ENCODE measurements at places on chromosomes 2 and 18. TPM values are rescaled to one million over a fixed set of nuclear protein-coding genes. Genes with fewer than 3 reads are reported as not detected.

DNA sequence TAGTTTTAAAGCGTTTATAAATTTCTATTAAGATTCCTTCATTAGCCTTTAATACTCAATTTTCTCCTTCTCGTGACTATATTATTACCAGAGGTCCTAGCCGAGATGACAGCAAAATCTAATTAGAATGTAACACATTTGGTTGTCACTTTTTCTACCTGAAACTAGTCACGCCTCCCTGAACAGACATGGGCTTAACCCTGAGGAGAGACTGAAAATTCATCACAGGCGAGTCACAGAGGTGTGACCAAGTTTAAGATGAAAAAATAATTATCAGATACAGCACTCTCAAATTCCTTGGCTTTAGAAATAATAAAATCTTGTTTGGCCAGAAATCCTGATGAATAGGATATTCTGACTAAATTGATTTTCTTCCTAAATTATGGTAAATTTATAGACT is 834.4 kb upstream of the SLC39A10 start:
- no peak overlapping the region for H3K4me3 ChIP-seq
- H3K27me3 ChIP-seq: no peaks in the 10 kb centered on the region
- H3K4me1 ChIP-seq: no peaks in the 10 kb centered on the region

HOXD8 gene
- total RNA-seq: 2.2 TPM

GCG gene
- total RNA-seq: not detected

DNA sequence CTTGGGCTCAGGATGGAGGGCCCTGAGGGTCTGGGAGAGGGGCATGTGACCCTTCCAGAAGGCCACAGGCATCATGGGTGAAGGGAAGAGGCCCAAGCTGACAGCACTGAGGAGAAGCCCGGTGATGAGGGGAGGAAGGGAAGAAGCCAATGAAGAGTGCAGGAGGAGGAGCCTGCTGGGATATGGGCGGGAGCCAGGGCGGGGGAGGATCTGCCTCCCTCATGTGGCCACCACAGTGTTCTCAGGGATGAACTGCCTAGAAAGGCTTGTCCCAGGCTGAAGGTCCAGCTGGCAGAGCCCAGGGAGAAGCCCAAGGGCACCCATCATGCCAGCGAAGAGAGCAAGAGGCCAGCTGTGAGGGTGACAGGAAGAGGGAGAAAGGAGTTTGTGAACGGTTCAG is 24.6 kb upstream of the PLB1 start:
- H3K4me3 ChIP-seq: no peak overlapping the region
- H3K4me1 ChIP-seq: peaks cover 18% of the 10 kb centered on the region
- DNase-seq: no peak
- H3K27ac ChIP-seq: no peak overlapping the region
- no peaks in the 10 kb centered on the region for H3K36me3 ChIP-seq

ANKRD30BL gene
- not detected for total RNA-seq

TTL gene
- total RNA-seq: 31.3 TPM

- no peaks in the 10 kb centered on the region for H3K36me3 ChIP-seq
- H3K27ac ChIP-seq: peak overlapping the region; percentile 55
- peaks cover 6% of the 10 kb centered on the region for H3K4me1 ChIP-seq
- no peak overlapping the region for H3K4me3 ChIP-seq
- H3K27me3 ChIP-seq: no peaks in the 10 kb centered on the region
Measured at GRCh38 chr2:231182513-231182899, 15.9 kb upstream of the ARMC9 start.

DNA sequence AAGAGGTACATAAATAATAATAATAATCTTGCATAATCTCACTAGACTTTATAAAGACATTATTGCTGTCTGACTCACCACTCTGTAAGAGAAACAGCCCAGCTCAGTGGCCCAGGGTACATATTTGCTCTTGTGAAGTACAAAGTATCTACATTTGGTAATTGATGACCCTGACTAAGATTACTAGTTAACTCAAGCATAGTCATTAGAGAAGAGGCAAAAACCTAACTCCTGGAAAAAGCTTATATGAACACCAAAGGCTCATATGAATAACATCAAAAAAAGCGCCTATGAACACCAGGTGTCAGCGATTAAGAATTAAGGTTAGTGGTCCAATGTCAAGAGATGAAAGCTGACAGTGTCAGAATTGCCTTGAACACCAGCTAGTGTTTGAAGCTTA is 38.4 kb downstream of the RAD51AP2 start:
- no peaks in the 10 kb centered on the region for H3K27me3 ChIP-seq
- peaks cover 7% of the 10 kb centered on the region for H3K4me1 ChIP-seq
- no peaks in the 10 kb centered on the region for H3K36me3 ChIP-seq
- no peak overlapping the region for H3K4me3 ChIP-seq
- DNase-seq: no peak

DNA sequence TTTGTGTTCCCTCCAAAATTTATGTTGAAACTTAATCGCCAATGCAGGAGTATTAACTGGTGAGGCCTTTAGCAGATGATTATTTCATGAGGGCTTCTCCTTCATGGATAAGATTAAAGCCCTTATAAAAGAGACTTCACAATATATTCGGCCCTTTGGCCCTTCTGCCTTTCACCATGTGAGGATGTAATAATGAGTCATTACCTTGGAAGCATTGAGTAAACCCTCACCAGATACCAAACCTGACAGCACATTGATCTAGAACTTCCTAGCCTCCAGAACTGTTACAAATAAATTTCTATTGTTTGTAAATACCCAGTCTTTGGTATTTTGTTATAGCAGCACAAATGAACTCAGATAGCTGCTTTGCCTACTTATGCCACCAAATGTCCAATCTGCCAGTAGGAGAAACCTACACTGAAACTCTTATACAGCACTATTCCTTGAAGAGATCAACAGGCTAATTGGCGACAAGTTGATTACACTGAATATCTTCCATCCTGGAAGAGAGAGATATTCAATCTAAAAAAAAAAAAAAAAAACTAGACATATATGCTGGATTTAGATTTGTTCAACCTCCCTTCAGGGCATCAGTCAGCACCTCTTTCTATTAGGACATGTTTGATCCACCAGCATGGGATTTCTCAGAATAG is 125.9 kb upstream of the COL5A2 start:
- H3K27me3 ChIP-seq: no peaks in the 10 kb centered on the region
- H3K4me3 ChIP-seq: no peak overlapping the region
- no peaks in the 10 kb centered on the region for H3K4me1 ChIP-seq
- DNase-seq: no peak
- H3K36me3 ChIP-seq: no peaks in the 10 kb centered on the region

- H3K4me1 ChIP-seq: peaks cover 6% of the 10 kb centered on the region
- no peak for DNase-seq
Measured at GRCh38 chr2:168559187-168559586, 103.1 kb downstream of the CERS6 start.

- no peaks in the 10 kb centered on the region for H3K27me3 ChIP-seq
- no peak overlapping the region for H3K27ac ChIP-seq
- DNase-seq: no peak
Measured at GRCh38 chr2:226831266-226831665, 4.6 kb upstream of the RHBDD1 start.

DHRS9 gene
- 2.2 TPM for total RNA-seq

ABCB11 gene
- total RNA-seq: 0.29 TPM

- no peaks in the 10 kb centered on the region for H3K36me3 ChIP-seq
- H3K27ac ChIP-seq: no peak overlapping the region
- no peak for DNase-seq
Measured at GRCh38 chr2:7358865-7359447, 441.7 kb downstream of the RNF144A start.

GRCh38 chr18:35460736-35461161 is 37.0 kb downstream of the INO80C start:
- no peak overlapping the region for H3K4me3 ChIP-seq
- no peak overlapping the region for H3K27ac ChIP-seq
- H3K4me1 ChIP-seq: peaks cover 16% of the 10 kb centered on the region
- no peak for DNase-seq

DNA sequence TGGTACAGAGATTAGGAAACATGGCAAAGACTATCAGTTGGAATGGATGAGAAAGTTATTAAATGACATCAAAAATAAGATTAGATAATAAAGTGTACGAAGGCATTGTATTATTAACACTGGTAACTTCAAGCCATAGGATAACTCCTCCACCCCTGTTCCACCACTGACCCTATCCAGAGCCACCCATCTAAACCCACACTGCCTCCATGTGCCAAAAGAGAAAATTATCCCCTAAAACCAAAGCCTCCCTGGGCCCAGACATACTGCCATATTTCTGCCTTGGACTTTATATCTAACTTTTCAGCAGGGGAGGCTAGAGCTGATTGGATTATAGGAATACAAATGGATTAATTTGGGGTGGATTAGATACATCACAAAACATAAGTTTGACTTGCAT is 443.7 kb downstream of the BCL11A start:
- H3K4me3 ChIP-seq: no peak overlapping the region
- peaks cover 1% of the 10 kb centered on the region for H3K4me1 ChIP-seq
- DNase-seq: no peak
- H3K36me3 ChIP-seq: no peaks in the 10 kb centered on the region
- no peaks in the 10 kb centered on the region for H3K27me3 ChIP-seq
- no peak overlapping the region for H3K27ac ChIP-seq

DNA sequence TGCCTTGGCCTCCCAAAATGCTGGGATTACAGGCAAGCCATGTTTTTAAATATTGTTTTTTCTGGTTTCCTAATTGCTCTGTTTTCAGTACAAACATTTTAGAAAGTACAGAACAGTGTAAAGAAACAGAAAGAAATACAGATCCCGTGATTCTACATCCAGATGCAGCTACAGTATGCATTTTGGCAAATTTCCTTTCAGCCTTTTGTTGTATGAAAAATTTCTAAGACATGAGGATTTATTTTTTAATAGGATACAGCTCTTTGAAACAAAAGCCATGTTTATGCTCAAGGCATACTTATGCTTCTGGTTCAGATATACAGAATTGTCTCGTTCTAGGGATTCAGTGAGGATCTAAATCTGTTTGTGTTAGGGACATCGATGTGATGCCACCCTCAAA is 109.5 kb downstream of the MAP2 start:
- H3K4me3 ChIP-seq: no peak overlapping the region
- DNase-seq: no peak
- no peak overlapping the region for H3K27ac ChIP-seq

LHCGR gene
- not detected for total RNA-seq

GRCh38 chr2:37635504-37636380 is 35.7 kb downstream of the CDC42EP3 start:
- peaks cover 13% of the 10 kb centered on the region for H3K4me1 ChIP-seq
- peak overlapping the region; percentile 21 for H3K27ac ChIP-seq
- H3K36me3 ChIP-seq: no peaks in the 10 kb centered on the region
- no peaks in the 10 kb centered on the region for H3K27me3 ChIP-seq

GRCh38 chr2:43462866-43463641 is 132.8 kb downstream of the THADA start:
- peaks cover 67% of the 10 kb centered on the region for H3K4me1 ChIP-seq
- H3K27ac ChIP-seq: peak overlapping the region; percentile 74
- H3K4me3 ChIP-seq: no peak overlapping the region
- no peak for DNase-seq

KIF1A gene
- 15.9 TPM for total RNA-seq

DNA sequence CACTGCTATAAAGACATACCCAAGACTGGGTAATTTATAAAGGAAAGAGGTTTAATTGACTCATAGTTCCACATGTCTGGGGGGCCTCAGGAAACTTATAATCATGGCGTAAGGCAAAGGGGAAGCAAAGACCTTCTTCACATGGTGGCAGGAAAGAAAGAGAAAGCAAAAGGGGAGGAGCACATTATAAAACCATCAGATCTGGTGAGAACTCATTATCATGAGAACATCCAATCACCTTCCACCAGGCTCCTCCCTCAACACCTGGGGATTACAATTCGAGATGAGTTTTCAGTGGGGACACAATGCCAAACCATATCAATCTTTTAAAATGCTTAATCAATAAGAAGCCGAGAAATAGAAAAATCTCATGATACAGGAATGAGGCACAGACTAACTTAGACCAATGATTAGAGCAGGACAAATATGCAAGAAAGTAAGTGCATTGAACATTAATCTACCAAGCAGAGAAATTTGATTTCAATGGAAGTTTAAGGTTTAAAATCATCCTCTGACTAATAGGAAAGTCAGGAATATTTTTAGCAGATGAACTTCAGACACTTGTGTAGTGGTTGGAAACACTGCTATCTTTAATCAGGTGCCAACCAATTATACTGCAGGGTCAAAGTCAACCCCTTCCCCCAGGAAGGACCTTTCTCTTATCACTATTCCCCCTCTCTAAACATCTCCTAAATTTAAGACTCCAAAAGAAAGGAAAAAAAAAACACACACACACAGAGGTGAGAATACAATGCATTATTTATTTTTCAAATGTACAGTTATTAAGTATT is 259.2 kb downstream of the IRS1 start:
- no peak for DNase-seq
- no peak overlapping the region for H3K27ac ChIP-seq
- H3K27me3 ChIP-seq: no peaks in the 10 kb centered on the region
- no peaks in the 10 kb centered on the region for H3K36me3 ChIP-seq

SCYGR4 gene
- total RNA-seq: 7.2 TPM

- peaks cover 2% of the 10 kb centered on the region for H3K27me3 ChIP-seq
- peaks cover 57% of the 10 kb centered on the region for H3K4me1 ChIP-seq
- no peak for DNase-seq
Measured at GRCh38 chr2:236568922-236569572, 578 bp upstream of the ACKR3 start.

DNA sequence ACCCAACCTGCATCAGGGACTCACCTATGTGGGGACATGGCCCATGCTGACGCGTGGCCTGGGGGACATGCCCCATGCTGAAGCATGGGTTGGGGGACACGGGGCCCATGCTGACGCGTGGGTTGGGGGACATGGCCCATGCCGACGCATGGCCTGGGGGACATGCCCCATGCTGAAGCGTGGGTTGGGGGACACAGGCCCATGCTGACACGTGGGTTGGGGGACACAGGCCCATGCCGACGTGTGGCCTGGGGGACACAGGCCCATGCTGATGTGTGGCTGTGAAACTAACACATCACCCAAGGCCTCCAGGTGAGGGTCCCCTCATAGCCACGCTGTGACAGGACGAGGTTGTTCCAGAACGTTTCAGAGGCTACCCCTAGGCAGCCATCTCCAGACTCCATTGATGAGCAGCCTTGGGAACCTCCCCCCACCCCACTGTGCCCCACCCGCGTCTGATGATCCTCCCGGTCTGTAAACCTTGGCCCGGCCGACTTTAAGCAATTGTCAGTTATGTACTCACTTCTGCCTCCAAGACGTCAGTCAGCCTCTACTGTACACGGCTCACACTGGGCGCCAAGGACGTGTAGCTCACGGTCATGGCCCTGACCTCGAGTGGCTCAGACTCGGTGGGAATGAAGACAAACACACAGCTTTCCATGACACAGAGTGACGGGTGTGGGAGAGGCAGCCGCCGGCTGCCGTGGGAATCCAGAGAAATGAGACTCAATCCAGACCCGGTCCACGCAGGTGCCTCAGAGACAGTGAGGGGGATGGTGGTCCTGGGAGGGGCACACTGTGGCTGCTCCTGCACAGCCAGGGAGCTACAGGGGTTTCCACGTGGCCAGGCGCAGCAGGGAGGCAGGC is 50.2 kb upstream of the SLC66A3 start:
- no peak overlapping the region for H3K27ac ChIP-seq
- no peak overlapping the region for H3K4me3 ChIP-seq
- H3K36me3 ChIP-seq: no peaks in the 10 kb centered on the region
- H3K4me1 ChIP-seq: no peaks in the 10 kb centered on the region
- no peak for DNase-seq

REG3G gene
- not detected for total RNA-seq

ABHD3 gene
- total RNA-seq: 8.0 TPM

WDSUB1 gene
- 3.8 TPM for total RNA-seq

TTN gene
- 2.1 TPM for total RNA-seq

EFHD1 gene
- total RNA-seq: 15.8 TPM

SLC14A1 gene
- 9.0 TPM for total RNA-seq

VSNL1 gene
- 12.3 TPM for total RNA-seq

MRPL19 gene
- 26.1 TPM for total RNA-seq

- DNase-seq: no peak
- no peaks in the 10 kb centered on the region for H3K4me1 ChIP-seq
- H3K4me3 ChIP-seq: no peak overlapping the region
Measured at GRCh38 chr2:144711630-144712549, 192.0 kb upstream of the ZEB2 start.

IL1B gene
- not detected for total RNA-seq

GCFC2 gene
- total RNA-seq: 37.7 TPM
